NCI-H1436 treated with DMSO at 0.1 percent for 48 hours (cell line): ENCODE measurements at places on chromosomes 12 and 14.

GRCh38 chr14:30290001-30290400, 269.0 kb upstream of the G2E3 start:
- no peak for DNase-seq

GRCh38 chr14:91311284-91311662, 66.8 kb upstream of the GPR68 start:
- DNase-seq: no peak

DNA sequence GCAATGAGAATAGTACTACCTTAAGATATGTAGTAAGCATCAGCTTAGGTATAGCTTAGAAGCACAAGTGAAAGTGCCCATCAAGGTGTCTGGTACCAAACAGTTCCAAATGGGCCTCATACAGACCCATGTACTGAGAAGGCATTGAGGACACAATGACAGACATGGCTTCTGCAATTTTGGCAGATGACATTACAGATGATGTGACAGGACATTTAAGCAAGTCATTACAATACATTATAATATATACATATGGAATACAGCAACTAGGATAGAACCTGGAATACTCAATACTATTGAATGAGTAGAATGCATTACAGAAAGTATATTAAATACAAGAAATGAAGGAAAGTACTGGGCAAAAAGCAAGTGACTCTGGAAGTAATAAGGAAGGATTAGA, 256.4 kb downstream of the GXYLT1 start:
- DNase-seq: no peak

GRCh38 chr12:48816143-48816854, 2.0 kb upstream of the CACNB3 start:
- no peak for DNase-seq

DNA sequence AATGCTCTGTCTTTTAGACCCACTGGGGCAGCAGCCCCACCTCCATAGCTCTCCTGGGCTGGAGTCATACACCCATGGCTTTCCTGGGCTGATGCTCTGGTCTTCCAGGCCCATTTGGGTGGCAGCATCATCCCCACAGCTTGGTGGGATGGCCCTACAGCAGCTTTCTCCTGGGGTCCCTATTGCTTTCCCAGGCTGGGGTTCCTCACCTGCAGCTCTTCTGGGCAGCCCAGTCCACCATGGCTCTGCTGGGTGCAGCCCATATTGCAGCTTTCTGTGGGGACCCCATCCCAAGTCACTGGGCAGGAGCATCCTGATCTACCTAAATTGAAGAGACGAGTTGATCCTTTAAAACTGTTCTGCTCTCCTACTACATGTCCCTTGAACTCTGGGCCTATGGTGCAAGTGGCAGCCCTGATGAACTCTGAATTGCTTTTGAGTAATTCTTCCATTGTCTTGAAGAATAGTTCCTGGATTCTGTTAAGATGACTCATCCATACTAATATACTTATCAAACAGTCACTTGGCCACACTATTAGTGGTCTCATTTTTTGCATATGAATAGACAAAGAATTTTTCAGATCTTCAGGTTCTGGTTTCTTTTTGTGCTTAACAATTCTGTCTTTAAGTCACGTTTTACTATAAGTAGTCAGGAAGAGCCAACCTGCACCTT, 390.1 kb downstream of the DPF3 start:
- no peak for DNase-seq

- no peak for DNase-seq
Measured at GRCh38 chr14:94307410-94307992, 14.4 kb upstream of the SERPINA10 start.

GRCh38 chr14:56224691-56225681, 106.8 kb downstream of the PELI2 start:
- no peak for DNase-seq

GRCh38 chr14:71705460-71705859, 226.8 kb upstream of the RGS6 start:
- DNase-seq: no peak

GRCh38 chr12:74259199-74259598, 278.4 kb upstream of the ATXN7L3B start:
- DNase-seq: no peak

DNA sequence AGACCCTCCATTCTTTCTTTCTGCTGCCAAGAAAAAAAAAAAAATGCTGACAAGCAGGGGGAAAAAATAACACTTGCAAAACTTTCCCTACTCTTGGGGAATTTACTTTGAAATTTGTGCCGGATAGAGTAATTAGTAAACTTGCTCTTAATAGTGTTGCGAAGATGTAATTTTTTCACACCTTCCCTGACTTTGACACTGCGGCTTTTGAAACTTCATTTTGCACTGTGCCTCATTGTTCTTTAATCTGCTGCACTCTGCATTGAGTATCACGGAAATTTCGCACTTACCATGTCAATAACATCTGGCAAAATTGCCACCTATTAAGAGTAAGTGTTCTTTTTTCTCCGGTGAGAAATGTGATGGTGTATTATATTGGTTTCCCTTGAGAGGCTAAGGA, 596.1 kb downstream of the VRK1 start:
- DNase-seq: peak; percentile 3

- DNase-seq: no peak
Measured at GRCh38 chr12:103841690-103842584, 903 bp upstream of the NT5DC3 start.

- no peak for DNase-seq
Measured at GRCh38 chr14:92551044-92551841, 37.7 kb downstream of the RIN3 start.
